Hepatocyte (in vitro differentiated cells): ENCODE measurements at places on chromosomes 7 and 10. TPM values are rescaled to one million over a fixed set of nuclear protein-coding genes. Genes with fewer than 3 reads are reported as not detected.
A peak's percentile ranks its signal among the peaks of the same experiment; 100 is the strongest.

CYP3A4 gene
- 29.8 and 43.4 TPM in 2 replicates for total RNA-seq

DNA sequence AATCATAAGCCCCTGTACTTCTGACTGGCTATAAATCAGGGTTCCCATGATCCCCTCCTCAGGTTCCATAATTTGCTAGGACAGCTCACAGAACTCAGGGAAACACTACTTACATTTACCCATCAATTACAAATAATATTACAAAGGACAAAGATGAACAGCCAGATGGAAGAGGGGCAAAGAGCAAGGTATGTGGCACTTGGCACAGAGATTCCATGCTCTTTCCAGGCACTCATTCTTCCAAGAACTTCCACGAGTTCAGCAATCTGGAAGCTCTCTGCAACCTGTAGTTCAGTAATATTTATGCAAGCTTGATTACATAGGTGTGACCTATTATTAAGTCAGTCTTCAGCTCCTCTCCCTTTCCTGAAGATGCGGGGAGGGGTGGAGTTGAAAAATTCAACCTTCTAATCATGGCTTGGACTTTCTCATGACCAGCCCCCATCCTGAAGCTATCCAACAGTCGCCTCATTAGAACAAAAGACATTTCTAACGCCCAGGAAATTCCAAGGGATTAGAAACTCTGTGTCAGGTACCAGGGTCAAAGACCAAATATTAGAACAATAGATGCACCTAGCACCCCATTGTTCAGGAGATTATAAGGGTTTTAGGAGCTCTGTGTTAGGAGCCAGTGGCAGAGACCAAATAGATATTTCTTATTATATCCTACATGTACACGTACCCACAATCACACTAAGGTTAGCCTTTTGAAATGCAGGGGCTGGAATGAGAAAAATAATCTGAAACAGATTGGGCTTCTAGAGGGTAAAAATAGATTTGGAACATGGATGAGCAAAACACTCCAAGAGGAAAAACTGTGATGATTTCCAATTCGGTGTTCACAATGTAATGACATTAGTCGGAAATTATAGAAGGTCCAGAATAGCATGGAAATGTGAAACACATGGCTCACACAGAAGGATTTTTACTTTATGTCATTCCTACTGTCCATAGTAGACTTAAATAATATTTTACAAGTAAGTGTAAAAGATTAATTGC lies 7.0 kb downstream of the ANKMY2 start:
- DNase-seq: no peak

DNA sequence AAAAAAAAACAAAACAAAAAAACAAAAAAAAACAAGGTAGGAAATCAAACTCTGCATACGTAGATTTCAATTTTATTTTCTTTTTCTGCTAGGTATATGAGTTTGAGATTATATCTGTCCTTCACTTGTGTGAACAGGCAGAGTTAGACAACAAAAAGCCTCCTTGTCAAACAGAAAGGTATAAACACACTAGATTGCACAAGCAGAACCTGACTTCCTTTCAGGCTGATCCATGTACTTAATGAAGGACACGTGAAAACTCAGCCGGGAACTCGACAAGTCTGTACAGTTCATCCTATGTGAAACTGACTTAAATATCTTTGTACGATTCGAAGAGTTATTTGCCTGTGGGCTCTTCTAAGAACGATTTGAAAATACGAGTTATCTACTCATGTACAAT lies 254.1 kb downstream of the ARL4A start:
- DNase-seq: peak; percentile 30

DNA sequence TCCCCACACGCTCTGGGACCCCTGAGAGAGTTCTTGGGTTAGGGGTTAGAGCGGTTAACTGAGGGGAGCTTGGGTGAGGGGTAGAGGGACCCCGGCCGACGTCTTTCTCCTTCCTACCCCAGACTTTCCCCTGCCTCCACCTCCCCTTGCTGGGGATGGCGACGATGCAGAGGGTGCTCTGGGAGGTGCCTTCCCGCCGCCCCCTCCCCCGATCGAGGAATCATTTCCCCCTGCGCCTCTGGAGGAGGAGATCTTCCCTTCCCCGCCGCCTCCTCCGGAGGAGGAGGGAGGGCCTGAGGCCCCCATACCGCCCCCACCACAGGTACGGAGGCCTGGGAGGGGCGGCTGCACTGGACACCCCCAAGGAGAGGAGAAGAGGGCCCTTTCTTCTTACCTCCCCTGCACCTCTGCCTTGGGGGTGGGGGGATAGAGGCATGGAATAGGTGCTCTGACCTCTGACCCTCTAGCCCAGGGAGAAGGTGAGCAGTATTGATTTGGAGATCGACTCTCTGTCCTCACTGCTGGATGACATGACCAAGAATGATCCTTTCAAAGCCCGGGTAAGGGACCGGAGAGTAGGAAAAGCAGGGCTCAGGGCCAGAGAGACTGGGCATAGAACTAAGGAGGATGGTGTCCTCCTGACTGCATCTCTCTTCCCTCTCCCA lies 1.1 kb downstream of the ZYX start:
- no peak for DNase-seq

LIPN gene
- 0.17 TPM in 1 of 2 replicates, not detected in the other for total RNA-seq

DNA sequence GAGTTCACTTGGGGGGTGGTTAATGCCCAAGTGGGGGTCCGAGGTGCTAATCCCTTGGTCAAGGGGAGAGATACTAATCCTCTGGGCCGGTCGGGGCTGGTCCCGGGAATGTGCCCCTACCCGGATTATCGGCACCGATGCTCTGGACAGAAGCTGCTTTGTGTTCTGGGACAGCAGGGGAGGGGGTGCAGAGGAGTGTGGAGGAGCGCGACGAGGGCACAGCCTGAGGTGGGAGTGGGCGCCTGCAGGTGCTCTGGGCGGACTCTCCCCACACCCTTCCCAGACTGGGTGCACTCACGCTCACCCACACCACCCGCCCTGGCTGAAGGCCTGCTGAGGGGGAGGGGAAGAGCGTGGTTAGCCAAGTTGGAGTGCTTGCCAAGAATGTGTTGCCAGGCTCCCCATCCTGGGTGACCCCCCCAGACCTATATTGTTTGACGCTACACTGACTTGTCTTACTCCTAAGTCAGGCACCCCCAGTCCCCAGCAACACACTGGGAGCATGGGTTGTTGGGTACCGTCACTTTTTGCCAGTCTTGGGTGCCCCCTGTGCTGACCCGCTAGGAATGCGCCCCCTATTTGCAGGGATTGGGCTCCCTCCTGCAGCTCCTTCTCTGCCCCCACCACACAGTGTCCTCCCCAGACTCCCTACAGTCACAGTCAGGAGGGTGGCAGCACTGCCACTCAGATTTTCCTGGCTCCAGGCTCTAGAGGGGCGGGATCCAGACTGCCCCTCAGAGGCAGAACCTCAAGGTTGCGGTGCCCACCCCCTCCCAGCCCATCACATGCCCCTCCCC lies 1.2 kb downstream of the SLC4A2 start:
- peak; percentile 56 for DNase-seq

TBX20 gene
- 14.7 and 14.8 TPM in 2 replicates for total RNA-seq

- DNase-seq: no peak
Measured at GRCh38 chr7:53993224-53993623, 549.0 kb upstream of the VSTM2A start.

DNA sequence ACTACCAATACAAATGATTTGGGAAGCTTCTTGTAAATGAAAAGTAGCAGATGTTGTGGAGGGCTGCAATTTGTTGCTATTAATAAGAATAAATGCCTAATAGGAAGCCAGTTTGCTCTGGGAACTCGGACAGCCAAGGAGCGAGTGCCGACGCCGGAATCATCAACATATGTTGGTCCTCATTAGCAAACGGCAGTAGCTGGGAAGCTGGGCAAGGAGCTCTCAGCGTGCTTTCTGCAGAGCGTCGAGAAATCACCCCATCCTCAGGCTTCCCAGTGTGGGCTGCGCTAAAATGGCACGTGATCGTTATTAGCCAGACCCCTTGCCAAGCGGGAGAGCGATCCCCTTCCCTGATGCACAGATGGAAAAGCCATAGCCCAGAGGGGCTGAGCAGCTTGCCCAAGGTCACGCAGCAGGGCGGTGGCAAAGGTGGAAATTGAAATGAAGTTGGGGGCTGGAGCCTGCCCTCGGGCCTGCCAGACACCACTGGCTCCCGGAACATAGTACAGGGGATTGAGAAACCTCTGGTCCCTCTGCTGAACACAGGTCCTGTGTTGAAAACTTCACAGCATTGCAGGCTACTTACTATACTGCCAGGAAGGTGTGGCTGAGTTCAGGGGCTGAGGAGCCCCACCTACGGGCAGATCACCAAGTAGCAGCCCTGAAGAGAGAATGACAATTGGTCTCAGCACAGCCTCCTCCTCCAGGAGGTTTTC lies 326.9 kb downstream of the PLXNA4 start:
- peak; percentile 54 for DNase-seq

- DNase-seq: no peak
Measured at GRCh38 chr10:53432035-53432434, 659.5 kb upstream of the MBL2 start.

PTPN20 gene
- 0.32 and 0.60 TPM in 2 replicates for total RNA-seq

OR2A7 gene
- total RNA-seq: 3.3 and 6.2 TPM in 2 replicates

- DNase-seq: peak; percentile 79
Measured at GRCh38 chr7:31744294-31744874, 57.4 kb downstream of the PPP1R17 start.

DNA sequence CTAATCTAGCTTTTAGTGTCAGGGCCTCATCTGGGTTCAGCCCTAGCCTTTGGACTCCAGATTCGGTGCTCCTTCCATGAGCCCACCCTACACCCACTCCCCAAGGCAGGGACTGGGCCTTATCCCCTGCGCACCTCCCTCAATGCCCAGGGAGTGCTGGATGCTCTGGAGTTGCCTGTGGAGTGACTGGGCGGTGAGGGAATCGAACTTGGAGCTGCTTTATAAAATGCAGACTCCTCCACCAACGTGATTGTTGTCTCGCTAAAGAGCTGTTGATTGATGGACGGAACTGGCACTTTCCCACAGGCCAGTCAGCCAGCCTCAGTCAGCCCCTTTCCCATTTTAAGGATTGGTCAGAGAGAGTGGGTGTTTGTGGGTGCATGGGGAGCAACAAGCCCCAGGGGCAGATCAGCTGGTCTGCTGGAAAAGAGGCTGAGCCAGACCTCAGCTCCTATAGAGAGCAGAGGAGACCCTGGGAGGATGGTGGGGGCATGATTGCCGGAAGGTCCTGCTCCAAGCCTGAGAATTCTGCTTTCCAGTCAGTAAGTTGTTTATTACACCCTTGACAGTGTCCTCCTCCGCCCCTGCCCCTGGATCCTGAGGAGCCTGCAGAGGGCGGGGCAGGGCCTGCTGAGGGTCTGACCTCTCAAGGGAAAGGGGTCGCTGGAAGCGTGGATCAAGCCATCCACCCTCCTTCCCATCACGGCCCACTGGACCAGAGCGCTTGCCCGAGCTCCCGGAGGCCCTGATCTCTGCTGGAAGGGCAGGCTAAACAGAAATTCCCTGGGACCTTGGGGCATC lies 16.7 kb downstream of the UNC5B start:
- DNase-seq: no peak

GRID2IP gene
- 0.44 and 0.73 TPM in 2 replicates for total RNA-seq

DNA sequence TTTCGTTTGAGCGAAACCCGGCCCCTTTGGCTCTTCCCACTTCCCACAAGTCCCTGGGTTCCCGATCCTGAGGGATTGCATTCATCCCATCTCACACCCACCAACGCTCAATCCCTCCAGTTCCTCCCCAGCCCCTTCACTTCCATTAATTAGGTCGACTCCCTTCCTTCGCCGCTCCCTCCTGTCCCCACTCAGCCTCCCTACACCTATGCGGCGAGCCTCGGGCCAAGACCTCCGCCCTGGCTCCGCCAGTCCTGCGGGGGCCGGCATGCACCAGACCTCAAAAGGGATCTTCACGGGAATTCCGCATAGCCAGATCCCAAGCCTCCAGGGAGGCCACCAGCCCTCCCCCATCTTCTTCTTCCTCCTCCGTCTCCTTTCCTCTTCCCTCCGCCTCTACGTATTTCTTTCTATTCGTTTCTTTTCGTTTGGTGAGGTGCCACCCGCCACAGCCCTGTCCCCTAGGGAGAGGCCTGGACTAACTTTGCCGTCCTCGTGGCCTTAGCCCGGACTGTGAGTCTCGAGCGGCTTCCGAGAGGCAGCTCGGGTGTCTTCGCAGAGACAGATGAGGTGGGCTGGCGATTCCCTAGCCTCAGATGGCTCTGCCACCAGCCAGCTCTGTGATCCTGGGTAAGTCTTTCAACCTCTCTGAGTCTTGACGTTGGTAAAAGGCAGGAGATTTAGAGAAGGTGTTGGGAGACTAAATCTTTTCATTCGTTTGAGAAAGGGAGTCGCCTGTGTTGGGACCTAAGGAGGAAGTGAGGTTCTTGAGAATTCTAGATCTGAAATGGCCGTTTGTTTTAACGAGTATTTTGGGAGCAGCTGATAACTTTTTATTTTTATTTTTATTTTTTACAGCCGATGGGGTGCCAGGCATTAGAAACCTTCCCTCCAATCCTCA lies 8.1 kb upstream of the LBX1 start:
- DNase-seq: no peak

DNA sequence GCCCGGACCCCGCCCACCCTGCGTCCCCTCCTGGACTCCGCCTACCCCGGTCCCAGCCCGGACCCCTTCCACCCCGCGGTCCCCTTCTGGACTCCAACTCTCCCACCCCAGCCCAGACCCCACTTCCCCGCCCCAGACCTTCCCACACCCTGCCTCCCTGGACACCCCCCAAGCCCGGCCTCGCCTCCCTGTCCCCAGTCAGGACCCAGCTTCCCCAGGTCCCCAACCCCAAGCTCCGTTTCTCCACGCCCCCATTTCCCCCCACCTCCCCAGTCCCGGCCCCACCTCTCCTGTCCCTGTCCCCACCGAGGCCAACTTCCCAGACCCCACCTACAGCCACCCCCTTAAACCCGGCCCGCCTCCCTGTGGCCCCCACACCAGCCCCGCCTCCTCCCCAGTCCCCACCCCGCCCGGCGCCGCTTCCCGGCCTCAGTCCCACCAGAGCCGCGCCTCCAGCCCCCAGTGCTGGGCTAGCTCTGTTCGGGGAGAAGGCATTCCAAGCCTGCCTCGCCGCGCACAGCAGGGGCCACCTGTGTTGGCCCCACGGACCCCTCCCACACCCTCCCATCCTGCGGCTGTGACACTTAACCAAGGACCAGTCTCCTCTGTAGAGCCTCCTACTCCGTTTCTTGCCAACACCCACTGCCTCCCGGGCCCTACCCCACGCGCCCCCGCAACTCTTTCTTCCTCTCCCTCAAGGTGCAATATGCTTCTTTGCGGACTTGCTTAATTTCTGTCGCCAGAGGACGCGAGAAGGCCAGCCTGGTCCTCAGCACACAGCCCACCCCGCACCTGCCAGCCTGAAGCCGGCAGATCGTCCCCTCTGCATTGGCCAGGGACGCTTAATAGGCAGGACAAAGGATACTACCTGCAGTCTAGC lies 736 bp upstream of the ITIH5 start:
- DNase-seq: peak; percentile 11

DNA sequence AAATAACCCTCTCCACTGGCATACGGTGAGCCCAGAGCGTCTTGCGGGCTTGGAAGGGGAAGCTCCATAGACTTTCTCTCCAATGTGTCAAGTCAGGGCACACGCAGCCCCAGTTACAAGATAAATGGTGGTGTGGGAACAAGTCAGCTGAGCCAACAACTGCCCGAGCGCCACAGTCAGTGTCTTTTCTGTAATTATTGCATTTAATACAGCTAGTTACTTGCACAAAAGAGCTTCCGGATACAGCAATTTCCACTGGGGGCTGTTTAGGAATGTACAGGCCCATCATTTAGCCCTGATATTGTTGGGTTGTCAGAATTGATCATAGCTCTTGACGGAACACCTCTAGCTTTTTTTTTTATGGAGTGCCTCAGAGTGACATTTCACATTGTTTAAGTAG lies 193.5 kb upstream of the SP8 start:
- DNase-seq: no peak

- DNase-seq: no peak
Measured at GRCh38 chr10:86313621-86314041, 53.0 kb downstream of the GRID1 start.
